ENCODE measurements at places on chromosomes 2 and 18.

GRCh38 chr18:54247511-54248175 lies 21.7 kb upstream of the POLI start:
- no peak for DNase-seq

DNA sequence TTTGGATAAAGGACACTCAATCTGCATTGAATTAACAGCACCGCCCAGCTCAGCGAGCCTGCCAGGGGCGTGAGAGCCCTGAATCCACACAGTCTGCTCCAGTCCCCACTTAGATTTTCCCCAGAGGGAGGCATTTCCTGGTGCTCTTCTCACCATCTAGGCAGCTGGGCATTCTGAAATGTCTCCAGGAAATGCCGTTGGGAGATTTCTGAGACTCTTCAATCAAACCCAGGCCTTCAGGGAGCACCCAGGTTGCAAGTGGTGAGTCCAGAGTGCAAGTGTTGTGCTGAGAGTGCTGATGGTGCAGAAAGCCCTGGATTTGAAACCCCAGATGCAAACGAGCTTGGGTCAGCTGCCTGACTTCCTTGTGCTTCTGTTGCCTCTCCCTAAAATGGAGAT lies 23.4 kb upstream of the TMEM37 start:
- no peak for DNase-seq

- DNase-seq: no peak
Measured at GRCh38 chr2:208466151-208466919, 59.7 kb downstream of the PTH2R start.

GRCh38 chr2:185219981-185220380 lies 518.6 kb upstream of the FSIP2 start:
- DNase-seq: no peak

DNA sequence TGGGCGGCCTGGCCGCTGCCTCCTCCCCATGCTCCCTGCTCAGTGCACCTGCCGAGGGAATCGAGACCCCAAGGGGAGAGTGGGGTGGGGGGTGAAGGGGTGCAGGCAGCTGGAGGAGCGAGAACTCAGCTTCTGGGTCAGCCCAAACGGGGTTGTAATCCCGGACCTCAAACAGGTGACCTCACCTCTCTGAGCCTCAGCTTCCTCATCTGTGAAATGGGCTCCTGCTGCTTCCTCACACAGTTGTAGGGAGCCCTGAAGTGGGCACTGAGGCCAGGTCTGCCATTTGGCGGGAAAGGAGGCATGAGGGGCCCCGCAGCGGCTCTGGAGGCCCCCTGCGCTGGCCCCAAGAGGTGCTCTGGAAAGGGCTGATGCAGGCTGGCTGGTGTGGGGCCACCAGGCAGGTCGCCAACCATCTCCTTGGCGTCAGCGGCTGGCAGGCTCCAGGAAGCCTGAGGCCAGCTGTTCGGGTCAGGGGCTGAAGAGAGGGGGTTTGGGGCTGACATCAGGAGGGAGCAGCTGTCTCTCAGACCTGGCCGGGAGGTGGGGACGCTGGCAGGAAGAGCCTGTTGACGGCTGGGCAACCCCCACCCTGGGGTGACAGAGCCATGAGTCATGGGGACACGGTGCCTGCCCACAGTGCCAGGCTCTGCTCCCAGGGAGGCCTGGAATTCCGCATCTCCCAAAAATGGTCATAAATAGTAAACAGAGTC lies 4.9 kb downstream of the KLHL30 start:
- no peak for DNase-seq

GRCh38 chr2:163675388-163675787 lies 60.4 kb downstream of the FIGN start:
- no peak for DNase-seq

DNA sequence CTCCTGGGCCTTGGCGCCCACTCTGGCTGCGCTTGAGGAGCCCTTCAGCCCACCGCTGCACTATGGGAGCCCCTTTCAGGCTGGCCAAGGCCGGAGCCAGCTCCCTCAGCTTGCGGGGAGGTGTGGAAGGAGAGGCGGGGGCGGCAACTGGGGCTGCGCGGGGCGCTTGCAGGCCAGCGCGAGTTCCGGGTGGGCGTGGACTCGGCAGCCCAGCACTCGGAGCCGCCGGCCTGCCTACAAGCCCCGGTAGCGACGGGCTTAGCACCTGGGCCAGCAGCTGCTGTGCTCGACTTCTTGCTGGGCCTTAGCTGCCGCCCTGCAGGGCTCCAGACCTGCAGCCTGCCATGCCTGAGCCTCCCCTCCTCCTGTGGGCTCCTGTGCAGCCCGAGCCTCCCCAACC lies 141.5 kb upstream of the SLC39A10 start:
- DNase-seq: no peak

DNA sequence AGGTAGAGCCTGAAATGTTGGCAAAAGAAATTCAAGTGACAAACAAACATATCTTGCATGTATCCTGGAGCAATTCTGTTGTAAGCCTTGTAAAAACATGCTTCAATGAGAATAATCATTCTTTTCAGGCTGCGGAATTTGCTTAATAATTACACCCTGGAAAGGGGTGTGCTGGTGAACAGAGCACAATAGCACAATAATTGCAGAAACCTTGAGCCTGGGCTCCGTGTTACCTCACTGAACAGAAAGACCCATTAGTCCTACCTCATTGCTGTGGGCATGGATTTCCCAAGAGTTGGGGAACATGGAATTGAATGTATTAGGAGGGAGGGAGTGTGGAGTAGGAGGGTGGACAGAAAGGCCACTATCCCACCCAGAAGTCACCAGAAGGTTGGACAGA lies 168.0 kb upstream of the ALKAL2 start:
- no peak for DNase-seq

- no peak for DNase-seq
Measured at GRCh38 chr2:19576411-19576810, 218.0 kb upstream of the OSR1 start.

DNA sequence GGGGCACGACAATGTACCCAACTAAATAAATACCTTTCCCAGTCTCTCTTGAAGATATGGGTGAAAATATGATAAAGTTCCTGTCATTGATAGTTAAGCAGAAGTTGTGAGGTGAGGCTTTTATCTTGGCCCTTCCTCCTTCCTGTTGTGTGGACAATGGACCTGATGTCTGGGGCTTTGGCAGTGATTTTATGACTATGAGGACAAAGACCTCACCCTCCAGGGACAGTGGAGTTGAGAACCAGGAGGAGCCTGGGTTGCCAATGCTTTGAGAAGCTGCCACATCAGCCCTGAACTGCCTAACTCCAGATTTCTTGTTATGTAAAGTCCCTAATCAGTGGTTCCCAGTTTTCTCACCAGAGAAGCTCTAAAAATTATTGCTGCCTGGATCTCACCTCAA lies 20.8 kb upstream of the MGAT4A start:
- DNase-seq: no peak

DNA sequence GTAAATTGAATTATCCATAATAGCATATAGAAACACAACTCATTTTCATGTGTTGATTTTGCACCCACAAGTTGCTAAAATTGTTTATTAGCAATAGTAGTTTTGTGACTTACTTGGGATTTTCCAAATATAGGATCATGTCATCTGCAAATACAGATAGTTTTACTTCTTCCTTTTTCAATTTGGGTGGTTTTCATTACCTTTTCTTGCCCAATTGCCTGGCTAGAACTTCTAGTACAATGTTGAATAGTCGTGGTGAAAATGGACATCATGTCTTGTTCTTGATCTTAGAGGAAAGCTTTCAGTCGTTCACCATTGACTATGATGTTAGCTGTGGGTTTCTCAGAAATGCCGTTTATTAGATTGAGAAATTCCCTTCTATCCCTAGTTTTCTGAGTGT lies 60.2 kb upstream of the TCF7L1 start:
- DNase-seq: no peak

DNA sequence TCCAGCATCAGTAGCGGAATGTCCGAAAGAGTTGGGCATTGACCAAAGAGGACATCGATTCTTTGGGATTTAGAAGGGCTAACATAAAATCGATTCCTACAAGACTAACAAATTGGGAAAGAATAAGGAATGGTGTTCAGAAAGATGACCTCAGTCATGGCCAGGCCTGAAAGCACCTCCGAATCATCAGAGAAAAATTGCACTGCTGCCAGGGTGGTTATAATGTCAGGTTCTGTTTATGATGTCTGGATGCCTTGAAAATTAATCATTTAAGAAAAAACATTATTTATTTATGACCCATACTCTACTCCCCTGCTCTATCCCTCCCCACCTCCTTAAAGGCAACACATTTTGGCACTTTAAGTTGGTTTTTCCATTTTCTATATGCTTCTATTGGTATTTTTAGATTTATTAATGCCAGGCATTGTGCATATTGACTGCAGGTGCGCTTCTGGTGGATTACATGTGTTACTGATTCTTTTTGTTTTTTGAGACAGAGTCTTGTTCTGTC lies 104.7 kb downstream of the MYCN start:
- DNase-seq: no peak

GRCh38 chr2:118763797-118764196 lies 83.7 kb downstream of the EN1 start:
- DNase-seq: no peak

- no peak for DNase-seq
Measured at GRCh38 chr2:182504903-182505302, 78.1 kb upstream of the PDE1A start.

- DNase-seq: no peak
Measured at GRCh38 chr18:8752329-8752728, 47.0 kb downstream of the MTCL1 start.

- no peak for DNase-seq
Measured at GRCh38 chr2:173350383-173350782, 4.3 kb upstream of the CDCA7 start.

GRCh38 chr2:53802617-53803151 lies 15.8 kb downstream of the ERLEC1 start:
- no peak for DNase-seq

DNA sequence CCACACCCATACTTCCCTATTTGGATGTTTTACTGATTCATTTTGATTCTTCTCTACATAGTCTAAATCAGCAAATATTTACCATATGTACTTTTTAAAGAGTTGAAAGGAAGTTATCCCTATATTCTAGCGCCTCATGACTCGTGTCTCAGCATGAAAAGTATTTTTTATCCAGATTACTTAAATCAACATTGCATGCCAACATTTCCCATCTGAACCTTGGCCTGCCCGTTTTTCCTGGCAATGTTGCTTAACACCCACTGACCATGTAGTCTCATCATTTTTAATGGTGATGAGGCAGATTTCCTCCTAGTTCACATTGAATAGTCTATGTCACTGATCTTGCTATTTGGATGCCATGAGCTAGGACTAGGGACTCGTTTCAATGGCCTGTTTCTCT lies 13.2 kb upstream of the SCYGR5 start:
- DNase-seq: no peak

GRCh38 chr2:135651717-135652116 lies 89.9 kb upstream of the UBXN4 start:
- no peak for DNase-seq

DNA sequence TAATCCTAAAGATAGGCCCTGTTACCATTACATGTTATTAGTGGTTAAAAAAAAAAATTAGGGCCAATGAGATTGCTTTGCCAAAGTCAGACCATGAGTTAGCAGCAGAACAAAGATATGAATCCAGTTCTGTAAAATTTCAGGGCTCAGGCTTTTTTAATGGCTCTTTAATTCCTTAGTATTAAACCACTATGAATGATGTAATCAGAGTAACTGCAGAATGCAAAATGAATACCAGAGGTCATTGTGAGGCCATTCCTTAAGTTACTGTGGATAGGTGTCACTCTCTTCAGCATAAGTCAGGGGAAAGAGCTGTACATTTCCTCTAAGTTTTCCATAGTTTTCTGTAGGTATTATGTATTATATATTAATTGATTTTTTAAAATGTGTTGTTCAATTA lies 42.2 kb upstream of the TBR1 start:
- no peak for DNase-seq

- no peak for DNase-seq
Measured at GRCh38 chr2:201854221-201854801, 48.0 kb downstream of the CDK15 start.

DNA sequence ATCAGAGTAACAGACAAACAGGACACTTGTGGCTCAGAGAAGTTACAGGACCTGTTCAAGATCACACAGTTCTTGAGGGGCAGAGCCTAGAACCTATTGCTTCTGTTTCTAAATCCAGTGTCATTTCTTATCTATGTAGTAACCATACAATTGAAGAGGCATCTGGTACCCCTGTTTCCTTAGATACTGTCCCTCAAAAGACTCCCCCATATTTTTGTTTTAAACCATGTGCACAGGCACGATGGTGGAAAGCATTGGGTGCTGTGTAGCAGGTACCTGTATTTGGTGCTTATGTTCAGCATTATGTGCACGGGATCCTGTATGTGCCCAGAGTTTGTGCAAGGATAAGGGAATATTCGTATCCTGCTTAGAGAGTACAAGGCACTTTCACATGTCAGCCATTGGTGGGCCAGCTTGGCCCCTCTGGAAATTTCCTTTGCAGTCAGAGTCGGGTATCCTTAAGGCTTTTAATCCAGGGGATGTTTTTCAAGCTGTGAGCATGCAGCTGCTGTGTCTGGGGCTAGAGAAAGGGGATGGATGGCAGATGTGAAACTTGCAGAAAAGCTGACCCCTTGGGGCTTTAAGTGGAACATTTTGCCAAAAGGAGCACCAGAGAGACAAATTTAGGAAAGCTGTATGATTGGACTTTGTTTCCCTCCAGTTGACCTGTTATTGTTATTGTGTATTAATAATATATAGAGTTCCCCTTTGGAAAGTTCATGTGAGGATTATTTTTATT lies 2.1 kb downstream of the LBH start:
- no peak for DNase-seq

DNA sequence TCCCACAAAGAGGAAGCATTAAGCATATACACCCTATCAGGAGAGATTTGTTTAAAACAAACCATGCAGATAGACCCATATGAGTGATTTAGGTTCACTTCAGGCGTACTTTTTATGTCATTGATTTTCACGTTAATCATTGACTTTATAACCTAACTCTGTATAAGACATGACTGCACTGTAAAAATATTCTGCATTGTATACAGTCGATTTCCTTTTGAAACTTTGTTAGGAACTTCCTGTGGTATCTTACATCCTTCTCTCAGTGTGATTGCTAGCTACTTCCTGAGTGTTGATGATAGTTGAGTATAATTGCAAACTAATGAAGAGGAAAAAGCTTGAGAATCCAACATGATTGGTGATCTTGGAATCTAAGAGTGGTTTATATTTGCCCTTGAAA lies 69.4 kb downstream of the XIRP2 start:
- DNase-seq: no peak

GRCh38 chr18:57889841-57890240 lies 86.7 kb upstream of the ATP8B1 start:
- DNase-seq: no peak

DNA sequence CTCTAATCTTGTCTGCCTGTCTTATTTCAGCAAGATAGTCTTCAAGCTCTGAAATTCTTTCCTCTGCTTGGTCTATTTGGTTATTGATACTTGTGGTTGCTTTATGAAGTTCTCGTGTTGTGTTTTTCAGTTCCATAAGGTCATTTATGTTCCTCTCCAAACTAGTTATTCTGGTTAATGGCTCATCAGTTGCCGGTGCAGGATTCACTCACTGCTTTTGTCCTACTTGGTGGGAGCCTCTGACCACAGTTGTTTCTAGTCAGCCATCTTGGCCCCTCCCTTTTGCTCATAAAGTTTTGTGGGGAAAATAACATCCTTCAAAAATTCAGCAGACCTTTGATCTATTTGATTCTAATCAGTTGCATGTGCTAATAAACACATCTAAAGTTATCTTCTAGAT lies 158.6 kb upstream of the PARD3B start:
- DNase-seq: no peak

Measured in stimulated activated CD4-positive, alpha-beta T cell treated with anti-CD3 and anti-CD28 coated beads, TNF-alpha, amount 100 ng/mL, for 24 hours (primary cell).